ENCODE measurements at places on chromosomes 2 and 18.

DNA sequence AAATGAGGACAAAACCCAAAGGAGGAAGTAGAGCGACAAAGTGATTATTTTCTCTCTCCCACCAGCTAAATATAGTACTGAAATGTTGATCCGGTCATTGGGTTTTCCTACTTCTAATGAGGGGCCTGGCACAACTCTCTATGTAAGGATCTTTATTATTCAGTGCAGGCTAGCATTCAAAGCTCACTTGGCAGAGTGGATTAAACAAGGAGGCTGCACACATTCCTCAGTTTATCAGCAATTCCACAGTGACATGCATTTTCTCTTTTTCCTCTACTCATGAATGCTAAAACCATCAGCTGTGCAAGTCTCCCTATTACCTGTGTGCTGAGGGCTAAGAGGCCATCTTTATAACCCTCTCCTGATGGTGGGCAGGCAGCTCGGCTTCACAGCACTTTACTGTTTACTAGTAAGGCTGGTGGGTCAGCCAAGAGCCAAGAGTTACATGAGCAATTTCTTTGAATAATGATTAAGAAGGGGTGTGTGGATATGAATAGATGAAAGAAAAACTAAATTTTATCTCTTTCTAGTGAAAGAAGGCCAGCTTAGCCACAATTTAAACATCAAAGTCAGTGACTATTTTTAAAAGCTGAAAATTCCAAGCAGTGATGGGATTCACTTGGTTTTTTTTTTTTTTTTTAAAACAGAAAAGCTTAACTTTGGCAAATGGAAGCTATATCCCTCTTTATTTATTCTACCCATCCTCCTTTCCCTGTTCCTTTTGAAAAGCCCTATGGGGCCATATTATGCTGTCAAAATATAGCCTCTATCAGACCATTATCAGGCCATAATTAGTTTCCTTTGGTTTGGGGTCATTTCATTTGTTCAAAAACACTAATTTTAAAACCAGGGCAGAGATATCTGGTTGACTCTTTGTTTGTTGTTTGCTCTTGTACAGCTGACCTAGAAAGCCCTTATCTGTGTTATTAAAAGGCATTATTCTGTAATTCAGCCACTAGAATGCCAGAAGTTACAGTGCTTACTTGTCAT is 111.0 kb downstream of the RBM43 start:
- no peak for DNase-seq

DNA sequence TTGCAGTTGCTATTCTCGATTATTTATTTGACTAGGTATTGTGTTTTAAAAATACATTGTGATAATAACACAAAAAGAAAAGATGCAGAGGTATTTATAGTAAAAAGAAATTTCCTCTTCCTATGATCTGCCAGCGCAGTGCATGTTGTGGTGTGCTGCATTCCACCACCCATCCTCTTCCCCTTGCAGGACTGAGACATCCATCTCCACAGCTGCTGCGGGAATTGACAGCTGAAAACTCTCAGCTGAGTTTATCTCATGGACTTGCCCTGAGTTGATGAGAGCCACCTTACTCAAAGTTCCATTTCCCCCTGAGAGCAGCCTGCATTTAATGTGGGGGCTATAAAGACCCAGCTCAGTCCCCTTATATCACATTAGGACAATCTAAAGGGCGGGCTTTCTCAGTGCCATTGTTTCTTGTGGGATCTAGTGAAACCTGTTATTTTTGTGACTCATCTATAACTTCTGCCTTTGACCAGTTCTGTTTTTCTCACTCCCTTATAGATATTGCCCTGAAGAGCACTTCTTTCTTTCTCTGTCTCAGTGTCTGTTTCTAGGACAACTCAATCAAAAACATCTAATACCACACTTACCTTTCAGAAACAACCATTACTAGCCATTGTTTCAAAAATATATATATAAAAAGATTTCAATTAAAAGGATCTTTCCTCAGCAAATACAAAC is 698.5 kb downstream of the NR4A2 start:
- DNase-seq: no peak

DNA sequence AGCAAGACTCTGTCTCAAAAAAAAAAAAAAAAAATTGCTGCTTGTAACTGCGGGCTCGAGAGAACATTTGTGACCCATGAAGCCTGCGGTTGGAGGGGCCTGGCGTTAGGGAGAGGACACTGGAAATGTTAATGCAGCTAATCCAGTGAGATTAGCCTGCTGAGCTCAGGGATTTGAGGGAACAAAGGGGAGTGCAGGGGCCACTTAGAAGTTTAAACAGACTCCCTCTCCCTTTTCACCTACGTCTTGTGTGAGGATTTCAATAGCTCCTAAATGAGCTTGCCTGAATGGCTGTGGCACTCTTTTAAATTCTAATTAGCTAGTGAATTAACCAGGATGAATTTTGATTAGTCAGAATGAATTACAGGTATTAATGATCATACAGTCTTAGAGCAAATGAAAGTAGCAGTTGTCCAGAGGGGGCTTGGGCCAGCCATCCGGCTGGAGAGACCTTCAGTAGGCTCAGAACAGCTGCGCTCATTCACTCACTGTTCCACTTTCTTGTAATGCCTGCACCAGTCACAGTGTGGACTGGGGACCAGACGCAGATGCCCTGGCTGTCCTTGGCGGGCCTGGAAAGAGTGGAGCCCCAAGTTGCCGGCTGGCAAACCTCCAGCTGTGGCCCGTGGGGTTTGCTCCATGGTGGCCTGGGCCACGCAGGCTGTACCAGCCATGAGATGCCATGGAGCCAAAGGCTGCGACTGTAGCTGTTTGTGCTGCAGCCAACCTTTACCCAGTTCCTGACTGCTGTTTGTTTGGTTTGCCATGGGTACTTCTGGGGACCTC is 20.8 kb downstream of the LDLRAD4 start:
- no peak for DNase-seq

DNA sequence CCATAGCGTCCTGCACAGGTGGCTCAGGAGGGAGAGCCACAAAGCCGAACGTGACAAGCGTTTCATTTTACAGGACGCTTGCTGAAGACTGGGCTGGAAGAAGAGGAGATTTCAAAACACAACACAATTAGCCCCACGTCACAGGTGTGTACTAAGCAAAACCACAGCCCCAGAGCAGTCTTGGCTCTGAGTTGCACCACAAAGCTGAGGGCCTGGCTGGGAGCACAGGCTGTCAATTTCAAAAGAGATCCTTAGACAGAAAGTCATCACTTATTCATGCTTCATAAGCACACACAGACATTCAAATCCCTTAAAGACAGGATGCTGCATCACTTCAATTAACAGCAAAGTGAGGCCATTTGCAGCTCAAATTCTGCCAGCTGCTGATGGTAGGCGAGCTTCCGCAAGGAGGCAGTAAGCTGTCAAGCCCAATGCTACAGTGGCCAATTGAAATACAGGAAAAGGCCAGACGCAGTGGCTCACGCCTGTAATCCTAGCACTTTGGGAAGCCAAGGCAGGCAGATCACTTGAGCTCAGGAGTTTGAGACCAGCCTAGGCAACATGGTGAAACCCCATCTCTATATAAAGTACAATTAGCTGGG is 79.6 kb downstream of the SKA1 start:
- no peak for DNase-seq

- DNase-seq: no peak
These were observed 74.7 kb downstream of the ITSN2 start for GRCh38 chr2:24285484-24286152.

DNA sequence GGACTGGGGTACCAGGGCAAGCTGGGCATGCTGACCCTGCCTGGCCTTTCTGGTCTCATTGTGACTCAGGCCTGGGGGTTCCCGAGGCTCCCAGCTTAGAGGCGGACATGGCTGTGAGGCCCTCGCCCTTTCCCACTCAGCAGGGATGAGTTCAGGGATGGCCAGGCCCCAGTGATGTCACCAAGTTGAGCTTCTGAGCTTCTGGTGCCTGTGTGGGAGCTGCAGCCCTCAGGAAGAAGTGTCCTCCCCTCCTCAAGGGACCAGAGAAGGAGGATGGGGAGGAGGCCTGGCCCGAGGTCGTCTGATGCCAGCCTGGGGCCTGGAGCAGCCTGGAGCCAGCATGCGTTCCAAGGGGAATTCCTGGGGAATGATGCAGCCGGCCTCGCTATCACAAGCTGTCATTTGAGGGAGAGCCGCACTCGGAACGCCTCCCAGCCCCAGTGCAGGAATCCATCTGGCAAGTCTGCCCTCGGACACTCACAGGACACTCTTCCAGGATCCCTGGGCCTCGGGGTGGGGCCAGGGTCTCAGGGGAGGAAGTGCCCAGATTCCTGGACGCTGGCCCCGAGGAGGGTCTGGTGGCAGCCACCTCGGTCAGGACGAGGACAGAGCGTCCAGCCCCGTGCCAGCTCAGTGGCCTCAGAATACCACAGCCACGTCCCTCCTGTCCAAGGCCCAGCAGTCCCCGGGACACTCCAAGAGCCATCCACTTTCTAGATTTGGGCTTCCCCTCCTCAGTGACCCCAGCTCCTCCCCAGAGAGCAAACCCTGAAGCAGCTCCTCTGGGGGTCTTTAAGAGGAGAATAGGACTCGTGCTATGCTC is 61.2 kb upstream of the GPC1 start:
- no peak for DNase-seq

- no peak for DNase-seq
These were observed 23.8 kb downstream of the AAK1 start for GRCh38 chr2:69619725-69620124.

DNA sequence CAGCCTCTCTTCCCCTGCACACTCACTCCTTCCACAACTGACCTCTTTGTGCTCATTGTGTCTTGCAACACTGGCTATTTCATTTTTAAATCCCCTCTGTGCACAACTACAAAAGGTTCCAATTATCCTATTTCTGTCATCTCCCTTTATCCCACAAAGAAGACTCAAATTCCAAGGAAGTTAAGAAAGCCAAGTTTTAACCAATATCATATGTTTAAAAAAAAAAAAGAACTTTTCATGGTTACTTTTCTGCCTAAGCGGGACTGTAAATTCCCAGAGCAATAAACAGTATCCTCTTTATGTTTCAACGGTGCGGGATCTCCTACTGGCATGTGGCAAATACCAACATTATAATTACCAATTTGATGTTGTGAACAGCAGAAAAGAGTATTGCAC is 83.8 kb downstream of the DOCK10 start:
- no peak for DNase-seq

- no peak for DNase-seq
These were observed 42.6 kb downstream of the MYO1B start for GRCh38 chr2:191287820-191288219.

DNA sequence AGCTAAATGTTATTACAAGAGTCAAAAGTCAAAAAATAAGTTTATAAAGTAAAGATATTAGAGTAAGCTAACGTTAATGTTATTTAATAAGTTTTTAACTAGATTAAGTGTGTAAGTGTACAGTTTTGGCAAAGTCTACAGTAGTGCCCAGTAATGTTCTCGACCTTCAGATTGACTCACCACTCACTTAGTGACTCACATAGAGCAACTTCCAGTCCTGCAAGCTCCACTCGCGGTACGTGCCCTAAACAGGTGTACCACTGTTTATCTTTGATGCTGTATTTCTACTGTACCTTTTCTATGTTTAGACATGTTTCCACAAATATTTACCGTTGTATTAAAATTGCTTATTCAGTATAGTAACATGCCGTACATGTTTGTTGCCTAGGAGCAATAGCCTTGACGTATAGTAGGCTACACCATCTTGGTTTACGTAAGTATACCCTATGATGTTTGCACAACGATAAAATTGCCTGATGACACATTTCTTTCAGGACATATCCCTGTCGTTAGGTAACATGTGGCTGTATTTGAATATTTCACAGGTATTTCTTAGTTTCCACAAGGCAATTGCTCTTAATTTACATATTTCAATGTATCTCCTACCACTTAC is 1641.9 kb upstream of the PIK3C3 start:
- DNase-seq: no peak

DNA sequence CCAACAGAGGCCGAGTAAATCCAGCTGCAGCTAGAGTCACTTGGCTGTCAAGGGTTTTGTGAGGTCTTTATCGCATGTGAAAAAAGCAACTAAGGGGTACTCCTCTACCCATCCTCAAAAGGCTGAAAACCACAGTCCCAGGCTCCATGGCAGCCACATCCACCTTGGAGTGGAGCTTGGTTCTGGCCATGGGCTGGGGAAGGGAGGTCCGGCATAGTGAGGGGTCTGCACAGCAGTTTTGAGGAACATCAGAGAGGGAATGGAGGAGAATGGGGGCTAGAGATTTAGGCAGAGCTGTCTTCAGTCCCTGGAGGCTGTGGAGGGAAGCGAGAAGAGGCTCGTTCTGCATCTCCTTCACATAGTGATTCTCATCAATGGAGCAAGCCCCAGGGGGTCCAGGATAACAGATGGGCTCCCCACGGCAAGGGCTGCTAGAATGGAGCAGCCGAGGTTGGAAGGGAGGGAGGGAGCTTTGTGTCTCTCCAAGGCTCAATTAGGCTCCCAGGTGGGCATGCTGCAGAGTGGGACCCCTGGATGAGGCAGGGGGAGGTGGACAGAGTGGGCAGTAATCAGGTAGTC is 21.0 kb downstream of the MROH2A start:
- DNase-seq: no peak

DNA sequence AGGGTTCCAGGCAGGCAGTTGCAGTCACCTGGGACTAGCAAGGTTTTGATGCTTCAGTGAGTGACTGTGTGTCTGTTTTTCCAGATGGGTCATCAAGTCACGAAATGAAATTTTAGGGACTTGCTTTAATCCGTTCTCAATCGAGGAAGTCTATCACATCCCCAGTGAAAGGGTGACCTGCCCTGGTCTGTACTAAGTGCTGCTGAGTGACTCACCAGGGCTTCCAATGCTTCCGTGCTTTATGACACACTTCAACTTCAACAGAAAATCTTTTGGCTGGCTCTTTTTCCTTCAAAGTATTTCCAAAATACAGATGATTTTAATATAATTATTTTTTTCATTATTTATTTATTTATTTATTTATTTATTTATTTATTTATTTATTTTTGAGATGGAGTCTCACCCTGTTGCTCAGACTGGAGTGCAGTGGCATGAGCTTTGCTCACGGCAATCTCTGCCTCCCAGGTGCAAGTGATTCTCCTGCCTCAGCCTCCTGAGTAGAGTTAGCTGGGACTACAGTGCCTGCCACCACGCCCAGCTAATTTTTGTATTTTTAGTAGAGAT is 18.4 kb downstream of the TFCP2L1 start:
- no peak for DNase-seq

DNA sequence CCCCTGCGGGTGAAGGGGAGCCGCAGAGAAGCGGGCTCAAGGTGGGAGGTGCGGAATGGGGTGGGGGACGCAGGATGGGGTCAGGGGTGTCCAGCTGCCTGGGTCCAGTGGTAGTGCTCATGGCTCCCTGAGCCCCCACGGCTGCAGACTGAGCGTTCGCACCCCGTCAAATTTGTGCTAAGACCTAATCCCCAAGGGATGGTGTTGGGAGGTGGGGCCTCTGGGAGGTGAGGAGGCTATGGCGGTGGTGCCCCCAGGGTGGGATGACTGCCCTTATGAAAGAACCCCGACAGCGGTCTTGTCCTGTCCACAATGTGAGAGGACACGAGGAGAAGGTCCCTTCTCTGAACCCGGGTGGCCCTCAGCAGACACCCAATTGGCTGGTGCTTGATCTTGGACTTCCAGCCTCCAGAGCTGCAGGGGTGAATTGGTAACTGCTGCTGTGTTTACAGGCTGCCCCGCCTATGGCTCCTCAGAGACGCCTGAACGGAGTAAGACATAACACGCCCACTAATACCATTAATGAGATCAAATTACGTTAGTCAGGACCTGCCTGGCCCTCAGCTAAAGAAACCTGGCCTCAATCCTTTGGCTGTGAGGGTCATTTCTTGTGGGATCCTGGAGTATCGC is 42.6 kb downstream of the PXDN start:
- no peak for DNase-seq

- DNase-seq: no peak
These were observed 339.5 kb upstream of the GCFC2 start for GRCh38 chr2:76050196-76050595.

- DNase-seq: no peak
These were observed 76.9 kb upstream of the DAPL1 start for GRCh38 chr2:158718196-158718585.

GRCh38 chr18:7548721-7549120 is 18.4 kb upstream of the PTPRM start:
- DNase-seq: no peak
